Stimulated activated CD4-positive, alpha-beta T cell treated with anti-CD3 and anti-CD28 coated beads, Interleukin-2, amount 100 ng/mL, for 48 hours (primary cell): ENCODE measurements at places on chromosomes 4 and X.
A peak's percentile ranks its signal among the peaks of the same experiment; 100 is the strongest.

- DNase-seq: no peak
Measured at GRCh38 chr4:186602978-186603377, 47.6 kb upstream of the MTNR1A start.

- DNase-seq: no peak
Measured at GRCh38 chr4:38141808-38142500, 181.8 kb downstream of the PTTG2 start.

- no peak for DNase-seq
Measured at GRCh38 chr4:52572936-52573485, 86.1 kb downstream of the USP46 start.

- DNase-seq: no peak
Measured at GRCh38 chrX:53421772-53422085, 725 bp downstream of the SMC1A start.

GRCh38 chr4:42995343-42995944, 102.9 kb downstream of the GRXCR1 start:
- DNase-seq: no peak

DNA sequence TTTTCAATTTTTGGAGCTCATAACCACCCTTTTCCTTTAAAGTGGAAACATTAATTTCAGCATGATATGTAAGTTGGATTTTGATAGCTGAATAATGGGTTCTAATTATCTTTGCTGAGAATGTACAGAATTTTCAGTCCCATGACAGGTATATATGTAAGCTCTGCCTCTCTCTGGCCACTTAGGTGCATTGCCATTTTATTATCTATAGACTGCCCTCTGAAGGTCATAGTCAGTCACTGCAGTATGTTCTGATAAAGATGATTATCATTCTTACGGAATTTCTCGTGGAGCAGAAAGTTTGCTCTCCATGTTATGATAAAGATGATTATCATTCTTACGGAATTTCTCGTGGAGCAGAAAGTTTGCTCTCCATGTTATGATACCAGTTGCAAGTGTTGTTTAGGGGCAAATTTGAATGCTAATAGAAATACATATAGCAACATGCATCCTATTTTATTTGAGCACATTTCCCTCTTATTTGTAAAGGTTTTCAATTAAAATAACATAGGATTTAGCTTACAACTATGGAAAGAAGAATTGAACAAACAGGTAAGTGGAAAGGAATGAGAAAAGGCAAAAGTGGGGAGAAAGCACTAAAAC, 10.4 kb downstream of the AFP start:
- no peak for DNase-seq

DNA sequence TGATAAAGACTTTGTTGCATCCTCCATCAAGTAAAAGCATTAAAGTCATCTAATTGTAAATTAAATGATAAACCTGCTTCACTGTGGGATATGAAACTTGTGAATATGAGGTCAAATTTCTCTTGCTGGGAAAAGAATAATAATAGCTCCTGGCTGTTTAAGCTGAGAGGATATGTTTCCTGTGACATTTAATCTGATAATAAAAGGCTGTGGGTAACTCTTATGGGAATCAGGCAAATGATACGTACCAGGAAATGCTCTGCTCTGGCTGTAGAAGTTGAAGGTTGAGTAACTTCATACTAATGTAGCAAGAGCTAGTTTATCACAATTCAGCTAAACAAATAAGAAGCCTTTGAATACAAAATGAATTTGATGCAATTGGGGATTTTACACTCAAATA, 574.6 kb downstream of the RAPGEF2 start:
- DNase-seq: no peak

- no peak for DNase-seq
Measured at GRCh38 chr4:177064729-177065394, 244.8 kb upstream of the NEIL3 start.

DNA sequence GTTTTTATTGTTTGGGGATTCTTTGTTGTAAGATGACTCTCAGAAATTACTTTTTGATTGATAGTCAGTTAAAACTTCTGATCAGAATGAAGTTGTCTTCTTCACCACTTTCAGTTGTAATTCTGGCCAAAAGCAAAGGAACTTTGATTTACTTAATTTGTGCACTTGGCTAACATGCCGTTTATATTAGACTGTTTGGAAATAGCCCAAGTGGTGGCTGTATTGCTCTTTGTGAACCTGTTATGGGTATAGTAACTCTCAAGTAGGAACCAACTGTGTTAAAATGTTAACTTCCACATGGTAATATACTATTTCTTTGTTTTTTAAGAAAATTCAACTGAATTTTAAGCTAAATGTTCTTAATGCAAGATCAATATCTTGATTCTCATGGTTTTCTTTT, 581.9 kb downstream of the GRID2 start:
- DNase-seq: no peak

- DNase-seq: no peak
Measured at GRCh38 chrX:6985537-6985936, 162.0 kb upstream of the STS start.

DNA sequence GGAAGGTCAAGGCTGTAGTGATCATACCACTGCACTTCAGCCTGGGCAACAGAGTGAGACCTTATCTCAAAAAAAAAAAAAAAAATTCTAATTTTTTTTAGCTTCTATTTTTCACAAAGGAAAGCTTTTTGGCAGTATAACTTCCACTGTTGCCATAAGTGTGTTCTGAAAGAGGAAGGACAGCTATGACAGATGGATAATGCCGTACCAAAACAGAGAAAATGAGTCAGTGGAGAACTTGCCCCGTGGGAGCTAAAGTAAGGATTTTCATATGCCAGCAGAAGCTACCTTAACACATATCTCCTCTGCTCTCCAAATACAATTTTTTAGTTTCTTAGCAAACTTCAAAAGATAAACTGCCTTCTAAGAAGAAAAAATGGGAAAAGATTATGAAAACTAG, 43.7 kb downstream of the RPS3A start:
- no peak for DNase-seq

- no peak for DNase-seq
Measured at GRCh38 chrX:40931921-40932320, 153.3 kb upstream of the USP9X start.

DNA sequence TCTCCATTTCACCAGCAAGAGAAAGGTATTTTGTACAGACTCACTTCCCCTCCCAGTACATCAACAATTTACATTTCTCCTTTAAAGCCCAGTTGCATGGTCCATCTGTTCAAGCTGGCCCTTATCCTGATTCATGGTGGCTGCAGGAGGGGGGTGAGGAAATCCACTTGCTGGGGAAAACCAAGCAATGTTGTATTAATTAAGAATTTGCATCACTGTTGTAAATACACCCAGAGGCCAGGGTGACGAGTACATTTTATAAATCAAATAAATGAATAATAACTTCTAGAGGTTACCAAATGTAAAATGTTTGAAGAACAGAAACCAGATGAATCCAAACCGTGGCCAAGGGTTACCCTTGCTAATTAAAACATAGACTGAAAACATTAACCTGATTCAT, 395.9 kb upstream of the INTU start:
- DNase-seq: no peak

GRCh38 chr4:46387956-46388355, 2.0 kb downstream of the GABRA2 start:
- DNase-seq: no peak

DNA sequence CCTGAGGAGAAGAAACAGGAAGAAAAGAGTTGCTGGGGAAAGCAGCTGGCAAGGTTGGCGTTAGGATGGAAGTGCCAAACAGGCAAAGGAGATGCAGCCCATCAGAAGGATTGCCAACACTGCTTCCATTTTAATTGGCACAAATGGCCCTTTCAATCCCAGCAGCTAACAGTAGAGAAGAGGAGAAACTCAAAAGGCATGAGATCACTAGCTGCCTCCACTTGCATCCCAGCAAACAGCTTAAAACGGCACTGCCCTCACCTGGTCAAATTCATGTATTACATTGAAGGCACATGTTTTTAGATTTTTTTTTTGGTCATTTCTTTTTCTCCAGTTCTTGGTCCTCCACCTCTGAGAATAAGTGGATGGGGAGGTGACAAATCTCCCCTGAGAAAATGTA, 14.9 kb upstream of the LOC101059915 start:
- DNase-seq: peak; percentile 47

DNA sequence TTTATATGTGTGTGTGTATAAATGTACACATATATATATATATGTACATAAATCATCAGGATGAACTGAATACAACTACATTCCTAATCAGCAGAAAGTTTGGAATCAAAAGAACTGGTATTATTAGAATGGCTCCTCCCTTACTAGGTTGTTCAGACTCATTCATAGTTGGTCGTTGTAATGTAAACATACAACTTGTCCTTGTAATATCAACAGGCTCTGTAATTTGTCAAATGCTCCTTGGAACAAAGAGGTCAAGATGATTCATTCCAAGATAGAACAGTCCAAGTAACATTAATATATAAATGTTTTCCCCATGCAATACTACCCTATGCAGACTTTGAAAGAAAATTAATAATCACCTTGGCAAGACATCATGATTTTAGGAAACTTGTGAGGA, 351.4 kb upstream of the SMIM31 start:
- no peak for DNase-seq

GRCh38 chr4:171857302-171858012, 44.3 kb downstream of the GALNTL6 start:
- no peak for DNase-seq
